ENCODE measurements at places on chromosomes 4 and X. TPM values are rescaled to one million over a fixed set of nuclear protein-coding genes. Genes with fewer than 3 reads are reported as not detected.

GRCh38 chr4:185811509-185812364 is at the start of gene SORBS2:
SORBS2 (minus strand) TSS chr4:185812194; CDS start chr4:185690571, 121,623 bp downstream.
- DNase-seq: peak; percentile 76

- DNase-seq: no peak
Measured at GRCh38 chr4:98433691-98434090, 172.5 kb downstream of the RAP1GDS1 start.

DNA sequence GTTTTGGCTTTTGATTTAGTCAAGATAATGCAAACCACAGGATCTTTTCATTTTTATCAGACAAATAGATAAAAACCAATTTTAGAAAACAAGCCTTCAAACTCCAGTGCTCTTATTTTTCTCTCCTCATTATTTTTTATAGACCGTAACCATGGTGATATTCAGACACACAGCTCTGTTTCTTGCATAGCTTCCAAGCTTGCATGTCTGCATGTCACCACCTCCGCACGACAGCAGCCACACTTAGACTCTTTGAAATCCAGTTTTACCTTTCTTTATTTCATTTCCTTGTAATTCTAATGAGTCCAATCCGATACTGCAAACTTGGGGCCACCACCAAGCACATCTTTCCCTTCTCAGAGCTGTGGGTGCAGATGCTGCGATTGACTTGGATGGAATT is 94.3 kb upstream of the GPM6A start:
- DNase-seq: no peak

GPM6B gene
- 12.3 TPM for total RNA-seq

DNA sequence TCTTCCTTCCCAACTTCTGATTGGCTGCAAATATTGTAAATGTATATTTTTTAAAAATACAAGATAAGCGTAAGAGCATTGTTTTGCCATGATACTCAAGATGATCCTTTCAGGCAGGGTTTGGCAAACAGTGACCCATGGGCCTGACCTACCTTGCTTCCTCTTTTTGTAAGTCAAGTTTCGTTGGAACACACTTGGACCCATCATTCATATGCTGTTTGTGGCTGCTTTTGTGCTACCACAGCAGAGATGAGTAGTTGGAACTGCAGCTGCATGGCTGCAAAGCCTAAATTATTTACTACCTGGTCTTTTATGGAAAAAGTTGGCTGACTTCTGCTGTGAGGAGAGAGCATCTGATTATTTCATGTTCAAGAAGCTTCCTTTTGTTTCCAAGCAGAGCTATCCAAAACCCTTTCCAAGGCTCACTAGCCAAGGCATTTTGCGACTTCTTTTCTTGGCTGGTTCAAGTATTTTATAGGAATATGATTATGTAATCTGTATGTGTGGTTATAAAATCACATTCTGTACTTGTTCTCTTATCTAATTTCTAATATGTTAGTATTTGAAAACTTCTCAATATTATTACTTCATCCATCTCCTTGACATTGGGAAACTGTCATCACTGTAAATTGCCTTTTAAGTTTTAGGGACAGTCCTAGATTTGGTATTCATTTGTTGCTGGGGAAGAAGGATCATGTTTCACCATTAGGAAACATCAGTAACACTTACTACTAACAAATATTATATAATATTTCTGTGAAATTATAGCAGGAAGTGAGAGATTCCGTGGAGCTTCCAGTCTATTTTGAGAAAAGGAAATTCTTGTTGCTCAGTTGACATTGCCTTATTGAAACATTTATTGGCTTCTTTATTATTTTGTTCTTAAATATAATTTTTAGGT is 109.2 kb downstream of the ARHGAP10 start:
- DNase-seq: no peak

- DNase-seq: no peak
Measured at GRCh38 chr4:177587989-177588388, 145.8 kb upstream of the AGA start.

SPIN2A gene
- 0.23 TPM for total RNA-seq

DNA sequence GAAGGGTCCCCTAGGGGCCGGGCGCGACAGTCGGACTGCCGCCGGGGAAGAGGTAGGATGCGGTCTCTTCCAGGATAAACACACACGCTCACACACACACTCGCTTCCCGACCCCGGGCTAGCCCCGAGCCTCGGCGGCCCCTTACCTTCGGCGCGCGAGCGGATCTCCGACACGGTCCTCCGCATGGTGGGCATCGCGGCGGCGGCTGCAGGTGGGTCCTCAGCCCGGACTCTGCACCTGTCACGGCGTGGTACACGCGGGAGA is 294 bp downstream of the ATP8A1 start:
- no peak for DNase-seq
